Activated T-helper 1 cell treated with anti-CD3 and anti-CD28 coated beads, Interleukin-2, amount 50 U/mL, for 16 hours (primary cell): ENCODE measurements at places on chromosomes 13 and 19.

- DNase-seq = no peak
Measured at GRCh38 chr19:54026656-54027055, 35.2 kb downstream of the CACNG6 start.

GRCh38 chr19:57632987-57633831 lies at the start of gene ZNF211:
TSS of gene ZNF211 (plus strand) at chr19:57633168. CDS start at chr19:57633347, 179 bp downstream.
- DNase-seq = peak; percentile 68

- no peak for DNase-seq
Measured at GRCh38 chr13:50916701-50917184, 7.2 kb downstream of the RNASEH2B start.

DNA sequence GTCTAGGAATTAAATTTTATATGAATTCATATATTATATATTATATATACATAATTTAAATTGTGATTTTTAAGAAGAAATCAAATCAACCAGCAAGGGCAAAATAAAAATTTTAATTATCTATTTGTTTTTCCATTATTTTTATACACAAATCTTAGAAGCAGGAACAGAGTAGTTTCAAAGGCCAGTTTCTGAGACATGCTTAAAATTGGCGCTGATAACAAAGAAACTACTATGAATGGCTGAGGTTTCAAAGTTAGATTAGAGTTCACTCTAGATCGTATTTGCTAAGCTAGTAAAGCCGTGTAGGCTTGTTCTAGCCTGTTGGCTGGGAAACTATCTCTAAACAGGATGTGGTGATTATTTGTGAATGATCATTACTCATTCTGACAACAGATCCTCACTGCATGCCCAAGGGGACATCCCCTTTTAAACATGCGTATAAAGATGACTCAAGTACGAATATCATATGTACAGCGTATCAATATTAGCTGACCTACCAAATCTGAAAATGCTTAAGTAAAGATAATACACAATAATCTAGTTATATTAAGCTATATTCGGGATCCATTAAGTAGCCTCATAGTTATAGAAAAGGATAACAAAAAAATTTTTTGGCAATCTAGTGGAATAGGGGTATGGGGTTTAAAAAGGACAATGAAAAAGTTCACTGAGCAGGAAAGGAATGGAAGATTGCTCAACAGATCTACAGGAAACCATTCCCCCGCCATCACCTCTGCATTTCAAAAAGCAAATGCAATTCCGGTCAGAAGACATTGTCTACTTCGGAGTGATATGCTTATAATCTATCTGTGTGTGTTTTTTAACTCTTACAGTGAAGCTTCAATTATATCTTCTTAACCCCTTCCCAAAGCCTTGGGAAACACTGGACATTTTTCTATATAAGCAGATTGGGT lies 150.1 kb downstream of the SHISA2 start:
- peak; percentile 20 for DNase-seq

DNA sequence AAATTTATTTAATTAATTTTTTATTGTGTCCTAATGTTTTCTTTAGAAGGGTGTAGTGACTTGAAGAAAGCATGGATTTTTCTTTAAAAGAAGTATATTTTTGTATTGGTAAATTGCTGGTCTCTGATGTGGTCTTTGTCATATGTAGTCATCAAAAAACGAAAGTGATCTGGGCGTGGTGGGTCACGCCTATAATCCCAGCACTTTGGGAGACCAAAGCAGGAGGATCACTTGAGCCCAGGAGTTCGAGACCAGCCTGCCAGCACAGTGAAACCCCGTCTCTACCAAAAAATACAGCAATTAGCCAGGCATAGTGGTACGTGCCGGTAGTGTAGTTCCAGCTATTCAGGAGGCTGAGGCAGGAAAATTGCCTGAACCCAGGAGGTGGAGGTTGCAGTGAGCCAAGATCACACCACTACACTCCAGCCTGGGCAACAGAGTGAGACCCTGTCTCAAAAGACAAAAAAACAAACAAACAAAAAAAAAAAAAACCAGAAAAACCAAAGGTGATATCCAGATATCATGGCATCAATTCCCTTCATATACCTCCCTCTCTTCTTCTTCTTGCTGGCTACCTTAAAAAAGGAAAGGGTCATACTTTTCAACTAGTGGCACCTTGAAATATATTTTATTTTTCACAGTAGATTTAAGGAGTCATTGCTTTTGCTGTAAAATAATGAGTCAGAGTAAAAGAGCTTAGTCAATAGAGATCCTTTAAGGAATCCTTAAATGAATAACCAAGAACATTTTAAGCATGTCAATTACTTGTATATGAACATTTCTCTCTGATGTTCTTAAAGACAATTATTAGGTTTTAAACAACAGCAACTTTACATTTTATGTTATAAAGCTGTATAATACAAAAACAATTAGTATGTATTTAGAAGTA lies 19.9 kb downstream of the KCTD4 start:
- no peak for DNase-seq

DNA sequence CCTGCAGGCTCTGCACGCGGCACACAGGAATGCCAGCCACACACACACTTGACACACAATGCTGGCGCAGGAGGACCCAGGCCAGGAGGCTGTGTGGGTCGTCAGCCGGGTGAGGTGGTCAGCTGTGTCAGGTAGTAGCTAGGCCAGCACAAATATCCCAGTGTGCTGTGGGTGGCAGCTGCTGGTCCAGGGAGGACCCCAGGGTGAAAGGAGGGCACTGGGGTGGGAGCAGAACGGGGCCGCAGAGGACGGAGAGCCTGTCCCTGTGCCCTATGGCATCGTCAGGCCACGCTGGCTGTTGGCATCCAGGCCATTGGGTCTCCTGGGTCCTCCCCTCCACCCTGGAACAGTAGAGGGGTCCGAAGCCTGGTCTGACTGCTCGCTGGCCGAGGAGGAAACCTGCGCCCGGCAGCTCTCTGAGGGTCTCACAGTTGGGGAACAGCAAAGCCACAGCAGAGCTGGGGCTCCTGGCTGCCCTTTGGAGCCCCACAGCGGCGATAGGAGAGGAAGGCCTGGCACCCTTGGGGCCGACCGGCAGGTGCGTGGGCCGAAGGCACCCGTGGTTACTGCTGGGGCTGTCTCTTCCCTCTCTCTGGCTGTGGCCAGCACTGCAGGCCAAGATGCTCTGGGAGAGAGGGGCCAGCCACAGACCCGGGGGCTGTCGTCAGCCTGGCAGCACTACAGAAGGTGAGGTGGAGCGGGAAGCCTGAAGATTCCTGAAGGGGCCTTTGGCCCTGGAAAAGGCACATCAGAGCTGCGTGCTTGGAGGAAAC lies 27.3 kb downstream of the C13orf46 start:
- no peak for DNase-seq

DNA sequence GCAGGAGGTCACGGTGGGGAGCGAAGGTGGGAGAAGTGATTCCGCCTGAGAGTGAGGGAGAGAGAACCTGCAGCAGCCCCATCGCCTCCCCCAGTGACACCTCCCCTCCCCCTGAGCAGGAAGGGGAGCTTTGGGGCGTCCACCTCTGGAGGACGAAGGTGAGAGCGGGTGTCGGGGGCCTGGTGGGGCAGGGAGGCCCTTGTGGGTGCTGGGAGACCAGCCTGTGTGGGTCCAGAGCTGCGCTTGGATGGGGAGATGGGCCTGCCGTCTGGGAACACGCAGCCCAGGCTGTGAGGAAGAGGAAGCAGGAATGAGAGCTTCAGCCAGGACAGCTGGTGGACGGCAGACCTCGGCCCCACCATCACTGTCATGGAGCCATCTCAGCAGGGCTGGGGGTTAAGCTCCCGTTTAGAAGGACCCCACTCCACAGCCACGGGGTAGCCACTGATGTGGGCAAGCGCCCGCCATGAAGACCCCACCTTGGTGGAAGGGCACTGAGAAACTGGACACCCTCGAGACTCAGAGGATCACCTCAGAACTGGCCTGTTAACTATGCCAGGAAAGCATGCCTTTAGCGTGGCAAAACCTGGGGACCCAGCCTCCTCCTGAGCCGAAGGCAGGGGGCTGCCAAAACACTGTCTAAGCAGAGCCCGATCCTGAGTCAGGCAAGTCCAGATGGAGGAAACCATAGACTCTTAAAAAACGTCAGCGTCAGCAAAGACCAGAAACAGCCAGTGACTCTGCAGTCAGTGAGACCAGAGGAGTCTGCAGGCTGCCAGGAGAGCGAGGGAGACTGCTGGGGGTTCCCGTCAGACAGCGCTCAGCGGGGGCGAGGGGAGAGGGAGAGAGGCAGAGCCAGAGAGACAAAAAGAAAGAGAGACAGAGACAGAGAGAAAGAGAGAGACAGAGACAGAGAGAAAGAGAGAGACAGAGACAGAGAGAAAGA lies 6.4 kb upstream of the PROZ start:
- no peak for DNase-seq

GRCh38 chr19:7515645-7516151 lies at the start of gene ZNF358:
TSS of gene ZNF358 (plus strand) at chr19:7516103. CDS start at chr19:7519243, 3,140 bp downstream.
- DNase-seq = peak; percentile 20

- DNase-seq = no peak
Measured at GRCh38 chr13:98411013-98411412, 165.9 kb downstream of the STK24 start.

GRCh38 chr19:17209126-17210036 lies 5.8 kb upstream of the USE1 start:
- DNase-seq = no peak

DNA sequence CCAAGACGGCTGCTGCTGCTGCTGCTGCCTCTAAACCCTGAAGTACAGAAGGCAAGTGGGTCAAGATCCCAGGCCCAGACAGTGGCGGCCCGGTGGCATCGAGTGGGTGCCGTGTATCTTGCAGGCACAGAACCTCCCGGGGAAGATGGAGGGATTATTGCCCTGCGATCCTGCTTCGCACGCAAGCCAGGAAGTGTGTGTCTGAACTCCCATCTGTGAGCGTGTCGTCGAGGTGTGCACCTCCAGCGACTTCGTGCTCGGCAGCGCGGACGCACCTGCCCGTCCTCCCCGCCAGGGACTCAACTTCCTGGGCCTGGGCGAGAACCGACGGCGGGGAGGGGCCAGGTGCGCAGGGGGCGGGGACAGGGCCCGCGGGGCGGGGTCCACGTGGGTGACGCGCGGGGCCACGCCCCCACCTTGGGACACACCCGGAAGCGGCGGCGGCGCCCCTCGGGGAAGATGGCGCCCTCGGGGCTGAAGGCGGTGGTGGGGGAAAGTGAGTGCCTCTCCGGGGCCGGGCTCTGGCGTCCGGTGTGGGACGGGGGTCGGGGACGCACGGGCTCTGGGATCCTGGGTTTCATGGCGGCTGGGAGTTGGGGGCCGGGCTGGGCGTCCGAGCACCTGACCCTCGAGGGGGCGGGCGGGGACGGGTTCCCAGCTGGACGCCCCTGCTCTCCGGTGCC lies at the start of gene STXBP2:
STXBP2 (plus strand) TSS at position 420 of the 683 bp plus-strand sequence; CDS start at position 460, 40 bp downstream.
- DNase-seq = peak; percentile 92

GRCh38 chr13:91381371-91381770 lies 17.1 kb upstream of the GPC5 start:
- no peak for DNase-seq

DNA sequence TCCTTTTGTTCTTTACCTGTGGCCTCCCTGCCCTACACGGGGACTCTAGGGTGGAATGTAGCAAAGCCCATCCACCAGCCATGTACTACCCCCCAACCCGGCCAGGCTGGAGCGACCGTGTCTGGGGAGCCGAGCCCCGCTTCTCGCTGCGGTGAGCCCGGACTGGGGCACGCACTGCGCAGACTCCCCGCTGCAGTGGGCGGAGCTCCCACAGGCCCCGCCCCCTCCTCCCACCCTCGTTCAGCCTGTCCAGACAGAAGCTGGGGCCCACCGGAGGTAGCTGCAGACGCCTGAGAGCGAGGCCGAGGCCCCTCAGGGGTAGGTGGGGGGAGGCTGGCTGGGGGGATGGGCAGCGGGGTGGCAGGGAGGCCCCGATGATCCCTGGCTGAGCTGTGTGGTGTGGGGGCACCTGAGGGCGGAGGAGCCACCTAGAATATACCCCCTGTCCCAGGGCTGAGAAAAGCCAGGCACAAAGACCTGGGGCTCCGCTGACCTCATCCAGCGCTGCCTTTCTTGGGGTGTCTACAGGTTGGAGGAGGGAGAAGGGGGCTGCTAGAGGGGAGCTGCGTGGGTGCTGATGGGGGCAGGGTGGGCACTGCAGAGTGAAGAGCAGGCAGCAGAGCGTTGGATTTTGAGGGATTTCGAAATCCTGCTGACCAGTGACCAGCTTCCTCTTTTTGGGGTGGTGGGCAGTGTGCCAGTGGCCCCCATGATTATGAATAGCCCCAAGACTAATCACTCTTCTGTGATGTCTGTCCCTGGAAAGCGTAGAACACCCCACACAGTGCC lies 17.3 kb downstream of the PLD3 start:
- no peak for DNase-seq
